Sciatic nerve (tissue), 2 donors: ENCODE measurements at places on chromosomes 7 and 10.

DNA sequence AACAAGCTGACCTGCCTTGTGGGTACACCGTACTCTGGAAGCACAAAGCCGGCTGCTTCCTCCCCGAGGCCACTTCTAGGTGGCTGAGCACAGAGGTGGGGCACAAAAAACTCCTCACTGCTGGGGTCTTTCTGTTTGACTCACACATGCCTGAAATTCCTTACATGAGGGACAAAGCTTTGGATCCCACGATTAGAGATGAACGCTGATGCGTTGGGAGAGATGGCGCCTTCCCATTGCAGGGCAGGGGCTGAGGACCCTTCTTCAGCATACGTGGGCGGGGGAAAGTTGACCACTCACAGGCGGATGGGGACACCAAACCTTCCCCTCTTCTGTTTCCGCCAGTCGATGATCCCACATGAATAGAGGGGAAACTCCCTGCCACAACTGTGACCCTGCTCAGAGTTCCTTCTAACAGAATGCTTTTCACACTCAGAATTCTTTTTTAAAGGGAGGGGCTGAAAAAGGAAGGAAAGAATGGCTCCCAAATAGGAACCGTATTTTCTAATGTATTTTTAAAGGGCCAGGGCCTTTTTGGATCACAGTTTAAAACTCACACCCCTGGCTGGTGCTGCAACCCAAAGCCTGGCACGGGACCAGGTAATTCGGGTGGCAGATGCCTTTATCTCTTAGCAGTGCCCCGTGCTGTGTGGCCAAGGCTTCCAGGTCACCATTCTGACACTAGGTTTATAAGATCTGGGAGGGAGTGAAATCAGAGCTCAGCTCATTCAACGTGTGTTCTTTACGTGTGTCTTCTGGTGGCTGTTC, 134.0 kb downstream of the PRKAG2 start:
- DNase-seq, result no peak

- DNase-seq, result no peak
These were observed 22.1 kb downstream of the CAV1 start for GRCh38 chr7:116546916-116547315.

DNA sequence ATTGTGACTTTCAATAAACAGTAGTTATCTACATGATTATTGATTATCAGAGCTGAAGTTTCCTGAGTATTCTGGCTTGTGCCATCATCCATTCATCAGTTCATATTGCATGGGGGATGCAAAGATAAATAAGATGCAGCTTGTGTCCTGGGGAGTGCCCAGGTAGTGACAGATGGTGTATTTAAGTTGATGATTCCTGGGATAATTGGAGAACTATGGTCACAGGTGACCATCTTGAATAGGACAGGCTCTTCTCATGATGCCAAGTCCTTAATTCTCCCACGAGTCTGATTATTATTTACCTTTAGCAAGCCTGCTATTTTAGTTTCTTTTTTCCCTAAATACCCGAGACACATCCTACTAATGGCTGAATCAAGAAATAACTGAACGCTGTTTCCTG, 64.9 kb downstream of the PLPP4 start:
- no peak for DNase-seq

- peak; percentile 33 for DNase-seq
These were observed 42.0 kb downstream of the CDH23 start for GRCh38 chr10:71438761-71439160.

DNA sequence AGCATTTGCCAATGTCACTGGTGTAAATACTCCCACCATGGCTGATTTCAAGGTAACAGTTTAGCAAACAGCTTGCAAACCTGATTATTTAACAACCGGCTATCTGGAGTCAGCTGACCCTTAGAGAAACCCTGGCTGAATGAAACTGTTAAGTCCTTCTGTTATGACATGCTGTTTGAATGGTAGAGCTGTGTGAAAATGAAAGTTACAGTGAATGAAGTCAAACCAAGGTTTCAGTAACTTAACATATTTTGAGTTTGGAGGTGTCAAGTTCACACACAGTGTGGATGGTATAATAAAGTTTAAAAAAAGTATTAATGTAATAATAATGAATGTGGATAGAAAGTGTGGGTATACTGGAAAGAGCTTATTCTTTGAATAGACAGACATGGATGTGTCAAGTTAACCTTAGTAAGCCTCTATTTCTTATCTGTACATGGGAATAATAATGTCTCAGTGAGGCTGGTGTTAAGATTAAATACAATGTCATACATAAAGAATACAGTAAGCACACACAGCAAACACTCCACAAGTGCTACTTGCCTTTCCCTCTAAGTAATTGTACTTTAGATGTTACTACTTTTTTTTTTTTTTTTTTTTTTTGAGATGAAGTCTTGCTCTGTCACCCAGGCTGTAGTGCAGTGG, 150.4 kb downstream of the TAX1BP1 start:
- no peak for DNase-seq

DNA sequence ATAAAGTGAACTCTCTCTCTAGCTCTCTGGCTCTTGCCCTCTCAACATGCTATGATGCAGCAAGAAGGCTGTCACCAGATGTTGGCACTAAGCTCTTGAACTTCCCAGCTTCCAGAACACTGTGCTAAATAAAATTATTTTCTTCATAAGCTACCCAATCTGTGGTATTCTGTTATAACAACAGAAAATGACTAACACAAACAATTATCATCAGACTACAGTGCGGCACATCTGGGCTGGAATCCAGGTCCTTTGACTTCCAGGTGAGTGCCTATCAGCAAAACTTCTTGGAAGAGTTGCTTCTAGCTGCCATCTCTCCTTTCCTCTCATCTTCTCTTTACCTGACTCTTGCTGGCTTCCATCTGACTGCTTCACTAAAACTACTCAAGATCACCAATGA, 20.4 kb downstream of the HTR7 start:
- no peak for DNase-seq

DNA sequence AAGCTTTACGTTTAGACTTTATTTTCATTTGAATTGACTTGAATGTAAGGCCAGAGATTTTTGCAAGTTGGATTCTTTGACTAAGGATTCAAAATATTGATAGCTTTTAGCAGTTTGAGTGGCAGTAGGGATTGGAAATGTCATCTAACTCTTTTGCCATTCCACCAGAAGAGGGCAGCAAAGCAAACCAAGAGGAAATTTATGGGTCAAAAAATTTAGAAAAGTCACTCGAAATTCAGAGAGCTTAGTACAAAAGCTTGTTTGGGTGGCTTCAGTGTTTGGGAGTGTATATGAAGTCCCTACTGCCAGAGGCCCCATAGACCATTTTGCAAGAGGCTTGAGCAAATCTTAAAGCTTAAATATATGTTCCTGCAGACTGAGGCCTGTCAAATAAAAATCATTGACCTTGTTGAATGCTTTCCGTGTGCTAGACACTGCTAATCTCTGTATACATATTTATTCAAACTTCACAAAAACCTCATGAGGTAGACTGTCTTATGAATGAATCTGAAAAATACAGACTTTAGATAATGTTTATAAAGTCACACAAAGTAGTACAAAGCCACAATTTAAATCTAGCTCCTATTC, 44.6 kb upstream of the RSBN1L start:
- no peak for DNase-seq

DNA sequence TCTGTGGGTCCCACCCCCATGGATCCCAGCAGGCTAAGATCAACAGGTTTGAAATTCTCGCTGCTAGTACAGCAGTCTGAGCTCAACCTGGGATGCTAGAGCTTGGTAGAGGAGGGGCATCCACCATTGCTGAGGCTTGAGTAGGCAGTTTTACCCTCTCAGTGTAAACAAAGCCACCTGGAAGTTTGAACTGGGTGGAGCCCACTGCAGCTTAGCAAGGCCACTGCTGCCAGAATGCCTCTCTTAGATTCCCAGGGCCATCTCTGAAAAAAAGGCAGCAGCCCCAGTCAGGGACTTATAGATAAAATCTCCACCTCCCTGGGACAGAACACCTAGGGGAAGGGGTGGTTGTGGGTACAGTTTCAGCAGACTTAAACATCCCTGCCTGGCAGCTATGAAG, 190.0 kb upstream of the CACNA2D1 start:
- DNase-seq, result no peak

DNA sequence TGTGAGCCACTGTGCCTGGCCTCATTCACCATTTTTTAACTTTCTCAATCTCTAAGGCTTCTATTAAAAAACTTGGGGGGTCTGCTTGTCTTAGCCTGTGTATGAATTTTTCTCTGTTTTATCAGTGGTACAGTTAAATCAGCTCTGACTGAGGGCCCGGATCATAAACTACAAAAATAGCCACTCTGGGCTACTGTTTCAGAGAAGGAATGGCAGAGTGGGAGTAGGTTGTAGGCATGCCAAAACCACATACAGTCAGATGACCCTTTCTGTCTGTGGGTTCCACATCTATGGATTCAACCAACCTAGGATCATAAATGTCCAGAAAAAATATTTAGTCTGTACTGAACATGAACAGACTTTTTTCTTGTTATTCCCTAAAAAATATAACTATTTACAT, 21.3 kb downstream of the TBC1D12 start:
- DNase-seq, result no peak

GRCh38 chr7:147400221-147400689, 1190.3 kb upstream of the C7orf33 start:
- no peak for DNase-seq

GRCh38 chr7:92949748-92950147, 113.4 kb upstream of the CDK6 start:
- no peak for DNase-seq

- no peak for DNase-seq
These were observed 17.1 kb downstream of the CDNF start for GRCh38 chr10:14820775-14821154.

DNA sequence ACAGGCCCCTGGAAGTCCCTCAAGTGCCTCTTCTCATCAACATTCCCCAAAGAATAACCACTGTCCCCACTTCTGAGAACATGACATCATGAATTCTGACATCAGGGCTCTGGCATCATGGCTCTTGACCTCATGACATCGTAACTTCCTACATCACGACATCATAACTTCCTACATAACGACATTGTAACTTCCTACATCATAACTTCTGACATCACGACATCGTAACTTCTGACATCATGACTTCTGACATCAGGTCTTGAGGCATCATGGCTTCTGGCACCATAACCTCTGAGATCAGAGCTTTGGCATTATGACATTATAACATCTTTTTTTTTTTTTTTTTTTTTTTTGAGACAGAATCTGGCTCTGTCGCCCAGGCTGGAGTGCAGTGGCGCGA, 66.7 kb upstream of the FAM20C start:
- DNase-seq, result no peak

- no peak for DNase-seq
These were observed 37.4 kb upstream of the PRKCQ start for GRCh38 chr10:6617309-6618076.

DNA sequence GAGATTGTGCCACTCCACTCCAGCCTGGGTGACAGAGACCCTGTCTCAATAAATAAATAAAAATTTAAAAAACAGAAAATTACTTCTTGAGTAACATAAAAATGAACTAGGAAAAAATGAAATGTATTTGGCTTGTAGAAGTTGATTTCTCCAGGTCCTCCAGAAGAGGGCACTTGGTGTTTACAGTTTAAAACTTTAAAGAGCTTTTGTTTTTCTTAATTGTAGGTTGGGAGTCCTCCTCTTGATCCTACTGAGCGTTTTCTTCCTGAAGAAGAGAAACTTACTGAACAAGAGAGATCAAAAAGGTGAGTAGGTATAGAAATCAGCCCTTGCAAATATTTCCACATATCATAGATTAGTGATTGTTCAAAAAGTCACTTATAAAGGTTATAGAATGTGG, 16.2 kb downstream of the KIFBP start:
- no peak for DNase-seq

GRCh38 chr10:9579110-9579705, 1438.5 kb upstream of the CELF2 start:
- no peak for DNase-seq

DNA sequence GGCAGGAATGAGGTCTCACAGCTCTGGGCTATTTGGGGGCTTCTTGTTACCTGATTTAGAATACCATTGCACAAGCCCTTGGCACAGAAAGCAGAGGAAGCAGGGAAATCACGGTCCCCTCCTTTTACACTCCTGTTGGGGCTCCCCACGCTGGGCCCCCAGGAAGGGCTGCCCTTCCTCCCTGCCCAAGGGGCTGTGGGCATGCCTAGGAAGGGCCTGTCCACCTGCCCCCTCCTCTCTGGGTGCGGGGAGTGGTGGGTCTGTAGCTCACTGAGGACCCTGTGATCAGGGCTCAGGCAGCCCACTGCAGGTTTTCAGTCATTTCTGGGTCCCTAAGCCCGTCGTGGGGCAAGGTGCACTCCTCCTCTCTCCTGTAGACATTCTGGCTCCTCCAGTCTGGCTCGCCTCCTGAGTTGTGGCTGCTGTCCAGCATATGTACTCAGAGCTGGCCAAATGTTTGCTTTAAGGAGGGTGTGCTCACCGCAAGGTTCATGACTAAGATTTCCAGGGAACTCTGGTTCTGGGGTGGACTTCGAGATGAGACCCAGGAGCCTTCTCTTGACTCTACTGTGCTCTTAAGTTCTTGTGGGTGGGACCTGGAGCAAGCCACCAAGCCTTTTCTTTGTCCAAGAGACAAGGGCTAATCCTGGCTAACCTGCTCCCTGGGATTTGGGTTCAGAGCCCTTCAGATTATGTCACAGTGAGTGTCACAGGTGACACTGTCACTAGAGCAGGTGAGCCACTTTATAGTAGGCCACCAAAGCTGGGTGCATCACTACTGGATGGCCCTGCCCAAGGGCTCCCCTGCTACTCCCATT, 56.0 kb downstream of the TACR2 start:
- DNase-seq, result peak; percentile 72

DNA sequence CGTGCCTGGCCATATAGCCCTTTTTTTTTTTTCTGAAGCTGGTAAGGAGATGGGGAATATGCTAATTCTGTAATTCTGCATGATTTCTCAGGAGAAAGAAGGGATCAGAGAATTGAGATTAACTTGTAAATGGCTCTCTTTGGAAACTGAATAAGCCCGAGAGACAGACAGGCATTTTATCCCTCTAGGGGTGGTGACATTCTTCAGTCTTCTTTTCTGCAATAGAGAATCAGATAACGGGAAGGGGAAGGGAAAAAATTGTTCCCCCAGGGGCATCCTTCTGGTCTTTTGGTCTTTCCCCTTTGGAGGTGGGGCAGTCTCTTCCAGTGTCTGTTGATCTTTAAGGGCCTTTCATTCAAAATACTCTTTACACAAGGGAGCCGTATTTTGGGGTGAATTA, 34.2 kb downstream of the HK1 start:
- DNase-seq, result no peak

GRCh38 chr10:107487284-107487683, 322.8 kb upstream of the SORCS1 start:
- DNase-seq, result no peak

DNA sequence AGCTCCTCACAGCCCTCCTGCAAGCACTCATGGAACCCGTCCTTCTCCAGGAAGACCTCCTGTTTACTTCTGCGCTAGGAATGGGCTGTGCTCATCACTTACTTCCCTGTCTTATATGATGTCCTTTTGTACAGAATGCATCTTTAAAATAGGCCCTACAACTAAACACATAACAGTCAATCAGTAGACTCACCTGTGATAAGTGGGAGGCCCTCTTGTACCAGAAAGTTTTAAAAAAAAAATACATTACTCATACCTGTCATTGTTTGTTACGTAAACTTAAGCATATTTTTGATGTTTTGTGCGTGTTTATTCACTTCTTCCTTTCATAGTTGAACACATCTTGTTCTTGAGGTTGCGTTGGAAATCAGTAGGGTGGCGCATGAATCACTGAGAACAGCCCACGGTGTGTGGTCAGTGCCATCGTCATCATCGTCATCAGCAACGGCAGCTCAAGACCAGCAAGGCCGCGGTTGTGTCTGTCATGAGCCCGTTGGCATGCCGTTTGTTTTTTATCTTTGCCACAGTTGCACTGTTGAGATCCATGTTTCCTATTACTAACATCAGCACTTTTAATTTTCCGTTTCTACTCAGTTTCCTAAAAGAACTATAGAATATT, 232.8 kb downstream of the MGMT start:
- no peak for DNase-seq

- no peak for DNase-seq
These were observed 711.0 kb upstream of the LRRTM3 start for GRCh38 chr10:66214721-66215404.
